ENCODE measurements at places on chromosomes 5 and 9.
A peak's percentile ranks its signal among the peaks of the same experiment; 100 is the strongest.

- DNase-seq = peak; percentile 80
Measured at GRCh38 chr5:180291943-180292831, at the start of gene MAPK9. MAPK9 (minus strand) TSS chr5:180292083; CDS start chr5:180280561, 11,522 bp downstream.

DNA sequence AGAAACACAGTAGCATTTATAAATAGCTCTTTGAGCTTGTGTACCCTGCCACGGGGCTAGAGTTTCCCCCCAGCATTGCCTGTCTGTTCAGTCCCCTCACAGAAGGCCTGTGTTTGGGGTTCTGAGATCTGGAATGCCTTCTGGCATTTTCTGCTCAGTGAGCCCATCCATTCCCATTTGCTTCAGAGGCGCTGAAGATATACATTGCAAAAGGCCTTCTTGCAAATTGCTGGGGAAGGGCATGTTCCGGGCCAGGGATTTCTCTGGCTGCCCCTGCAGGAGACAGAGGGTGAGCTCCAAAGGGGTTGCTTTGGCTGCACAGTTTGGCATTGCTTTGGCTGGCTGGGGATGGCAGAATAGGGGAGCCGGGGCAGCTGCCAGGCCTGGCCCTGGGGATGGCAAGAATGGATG is 308.4 kb downstream of the MSX2 start:
- no peak for DNase-seq

GRCh38 chr5:21831145-21831787 is 1021.9 kb downstream of the CDH12 start:
- no peak for DNase-seq

DNA sequence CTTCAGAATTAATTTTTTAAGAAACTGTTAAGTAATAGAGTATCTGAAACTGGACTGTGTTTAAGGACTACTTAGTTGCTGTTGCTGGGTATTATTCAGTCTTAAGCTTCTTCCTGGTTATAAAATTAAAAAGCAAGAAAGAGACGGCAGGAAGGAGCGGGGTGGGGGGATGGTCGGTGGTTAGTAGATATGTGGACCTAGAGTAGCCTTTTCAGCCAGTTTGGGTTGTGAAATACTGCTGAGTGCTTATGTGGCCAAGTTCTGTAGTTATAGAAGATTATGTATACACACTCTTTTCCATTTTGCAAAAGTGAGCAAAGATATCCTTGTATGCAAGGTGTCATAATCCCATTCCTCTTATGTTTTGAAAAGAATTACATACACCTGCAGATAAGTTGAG is 28.5 kb downstream of the TRIO start:
- no peak for DNase-seq
